BJ (cell line): ENCODE measurements at places on chromosomes 12 and 14.

- no peak for DNase-seq
These were observed 10.7 kb downstream of the TCTN2 start for GRCh38 chr12:123681605-123682004.

GRCh38 chr14:69685716-69686115 is 74.3 kb downstream of the SUSD6 start:
- DNase-seq, result no peak

- DNase-seq, result no peak
These were observed 142.1 kb downstream of the SLC16A7 start for GRCh38 chr12:59737725-59738463.

DNA sequence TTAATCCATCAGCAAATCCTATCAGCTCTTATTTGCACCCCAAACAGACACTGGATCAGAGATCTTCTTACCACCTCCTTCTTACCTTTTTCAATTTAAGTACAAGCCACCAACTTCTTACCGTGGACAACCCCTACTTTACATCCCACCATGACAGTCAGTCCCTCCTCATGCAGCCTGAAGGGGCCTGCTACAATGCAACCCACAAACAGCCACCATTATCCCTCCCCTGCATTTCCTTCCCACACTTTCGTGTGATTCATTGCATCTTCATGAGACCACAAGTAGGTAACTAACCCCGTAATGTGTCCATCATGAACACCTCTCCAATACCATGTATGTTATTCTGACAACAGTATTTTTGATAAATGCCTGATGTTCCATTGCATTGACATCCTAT is 108.6 kb downstream of the BCL11B start:
- no peak for DNase-seq

DNA sequence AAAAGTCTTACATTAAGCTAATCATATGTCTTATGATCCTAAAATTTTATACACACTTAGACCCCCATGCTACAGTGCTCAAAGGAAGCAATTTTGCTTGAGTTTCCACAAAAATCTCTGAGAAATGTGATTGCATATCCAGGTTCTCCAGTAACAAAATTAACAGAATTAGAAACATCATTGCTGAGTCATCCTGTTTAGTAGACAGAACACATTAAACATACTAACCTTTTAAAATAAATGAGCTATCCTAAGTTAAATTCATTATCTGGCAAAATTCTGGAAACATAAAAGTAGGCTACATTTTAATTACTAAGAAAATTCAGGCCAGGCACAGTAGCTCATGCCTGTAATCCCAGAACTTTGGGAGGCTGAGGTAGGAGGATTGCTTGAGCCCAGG is 94.7 kb downstream of the DENND5B start:
- no peak for DNase-seq

DNA sequence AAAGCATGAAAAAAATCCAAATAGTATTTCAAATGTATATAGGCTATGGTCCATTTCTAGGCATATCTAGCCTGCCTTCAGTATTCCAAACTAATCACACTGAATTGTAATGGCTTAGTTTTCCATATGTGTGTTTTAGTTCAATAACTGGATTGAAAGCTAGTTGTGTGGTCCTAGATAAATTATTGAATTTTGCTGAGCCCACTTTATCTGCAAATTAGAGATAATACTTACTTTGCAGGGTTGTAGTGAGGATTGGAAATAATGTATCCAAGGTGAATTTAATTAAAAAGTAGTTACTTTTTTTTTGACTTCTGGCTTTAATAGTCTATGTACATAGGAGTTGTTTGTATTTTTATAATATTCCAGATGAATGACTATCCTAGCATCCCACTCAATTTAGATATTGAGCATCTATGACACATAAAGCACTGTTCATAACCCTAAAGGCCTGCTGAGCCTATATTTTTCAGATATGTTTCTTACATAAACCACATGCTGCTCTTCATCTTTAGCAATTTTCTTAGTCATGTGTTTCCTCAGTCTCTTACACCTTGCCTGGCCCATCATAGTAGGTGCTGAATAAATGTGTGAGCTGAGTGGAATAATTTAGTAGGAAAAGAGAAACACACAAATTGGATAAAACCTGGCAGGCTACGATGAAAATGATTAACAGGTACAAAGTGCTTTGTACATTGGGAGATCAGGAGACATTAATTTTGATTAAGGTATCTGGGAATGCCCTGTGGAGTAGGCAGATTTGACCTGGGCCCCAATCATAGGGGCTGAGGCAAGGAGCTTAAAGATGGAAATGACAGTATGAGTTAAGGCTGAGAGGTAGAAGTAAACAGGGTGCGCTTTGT is 1.1 kb upstream of the ATP23 start:
- DNase-seq, result no peak

DNA sequence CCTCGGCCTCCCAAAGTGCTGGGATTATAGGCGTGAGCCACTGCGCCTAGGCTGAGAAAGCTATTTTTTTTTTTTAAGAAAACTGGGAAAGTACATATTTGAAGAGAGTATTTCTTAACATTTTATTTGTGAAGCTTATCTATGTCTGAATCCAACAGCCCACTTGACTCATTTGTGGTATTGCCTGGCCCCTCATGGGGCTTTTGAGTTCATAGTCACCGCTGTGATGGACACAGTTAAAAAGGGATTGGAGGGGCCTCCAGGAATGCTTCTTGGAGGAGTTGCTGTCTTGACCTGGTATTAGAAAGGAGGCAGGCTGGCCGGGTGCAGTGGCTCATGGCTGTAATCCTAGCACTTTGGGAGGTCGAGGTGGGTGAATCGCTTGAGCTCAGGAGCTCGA is 26.5 kb downstream of the BCL7A start:
- DNase-seq, result no peak

DNA sequence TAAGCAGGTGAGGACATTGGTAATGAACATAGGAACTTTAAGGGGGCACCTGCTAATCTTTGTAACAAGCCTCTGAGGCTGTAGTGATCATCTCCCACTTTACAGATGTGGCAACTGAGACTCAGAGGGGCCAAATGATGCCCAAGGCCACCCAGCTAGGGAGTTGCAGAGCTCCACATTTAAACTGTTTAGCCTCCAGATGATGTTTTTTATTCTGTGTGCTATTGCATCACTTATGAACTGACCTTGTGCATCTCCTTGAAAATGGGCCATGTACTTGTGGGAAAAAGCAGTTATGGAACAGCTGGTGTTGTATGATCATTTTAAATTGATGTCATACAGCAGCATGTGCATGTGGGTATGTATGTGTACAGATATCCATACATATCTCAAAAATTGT is 41.4 kb downstream of the TPCN1 start:
- DNase-seq, result no peak

DNA sequence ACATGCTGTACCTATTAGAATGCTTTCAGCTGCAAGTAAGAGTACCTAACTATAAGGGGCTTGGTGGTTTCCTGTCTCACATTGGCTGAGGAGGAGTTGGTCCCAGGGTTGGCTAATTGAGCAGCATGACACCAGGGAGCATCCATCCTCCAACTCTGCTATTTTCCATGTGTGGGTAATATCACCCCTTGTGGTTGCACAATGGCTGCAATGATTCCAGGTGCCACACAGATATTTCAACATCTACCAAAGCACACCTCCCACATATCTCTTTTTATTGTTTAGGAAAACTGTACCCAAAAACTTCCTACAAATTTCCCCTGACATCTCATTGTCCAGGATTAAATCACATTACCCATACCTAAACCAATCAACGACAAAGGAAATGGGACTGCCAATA is 118.0 kb upstream of the EEA1 start:
- no peak for DNase-seq

DNA sequence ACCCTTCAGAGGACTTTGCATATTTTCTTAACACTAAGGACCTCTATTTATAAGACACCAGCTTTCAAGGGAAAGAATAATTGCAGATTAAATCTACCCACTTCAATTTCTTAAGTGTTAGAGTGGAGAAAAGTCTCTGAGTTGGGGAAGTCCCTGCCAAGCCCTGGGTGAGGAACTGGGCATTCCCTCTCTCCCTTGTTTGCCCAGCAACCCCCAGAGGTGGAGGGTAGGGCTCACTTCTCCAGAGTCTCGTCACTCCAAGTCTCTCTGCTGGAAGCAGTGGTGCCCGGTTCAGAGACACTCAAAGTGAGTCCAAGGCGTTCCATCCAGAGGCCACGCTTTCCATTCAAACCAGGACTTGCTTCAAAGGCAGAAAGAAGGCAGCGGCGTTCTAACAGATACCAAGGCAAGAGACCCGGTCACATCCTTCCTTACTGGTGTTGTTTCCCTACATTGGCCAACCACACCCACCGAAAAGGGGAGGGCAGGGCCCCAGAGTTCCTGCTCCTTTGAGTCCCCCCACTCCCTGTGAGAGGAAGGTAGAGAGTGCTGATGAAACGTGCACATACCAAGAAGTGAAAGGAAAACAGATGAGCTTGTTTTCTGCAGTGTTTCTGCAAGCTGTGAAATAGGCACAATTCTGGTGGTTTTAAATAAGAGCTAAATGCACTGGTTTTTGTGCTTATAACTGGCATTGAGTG is 6.1 kb upstream of the BDKRB2 start:
- DNase-seq, result no peak

DNA sequence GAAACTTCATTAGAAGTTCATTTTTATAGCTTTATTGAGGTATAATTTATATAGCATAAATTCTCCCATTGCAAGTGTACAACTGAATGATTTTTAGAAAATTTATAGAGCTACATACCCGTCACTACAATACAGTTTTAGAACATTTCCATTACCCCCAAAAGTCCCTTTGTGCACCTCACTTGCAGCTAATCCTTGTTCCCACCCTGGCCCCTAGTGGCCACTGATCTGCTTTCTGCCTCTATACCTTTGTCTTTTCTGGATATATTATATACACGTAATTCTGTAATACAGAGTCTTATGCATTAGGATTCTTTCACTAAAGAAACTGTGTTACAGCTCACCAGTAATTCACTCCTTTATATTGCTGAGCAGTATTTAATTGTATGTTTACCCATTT is 145.1 kb upstream of the DIO2 start:
- no peak for DNase-seq

GRCh38 chr14:51118993-51119392 is 24.1 kb upstream of the TRIM9 start:
- DNase-seq, result no peak

- DNase-seq, result no peak
These were observed 14.3 kb upstream of the RIC8B start for GRCh38 chr12:106760184-106760531.

DNA sequence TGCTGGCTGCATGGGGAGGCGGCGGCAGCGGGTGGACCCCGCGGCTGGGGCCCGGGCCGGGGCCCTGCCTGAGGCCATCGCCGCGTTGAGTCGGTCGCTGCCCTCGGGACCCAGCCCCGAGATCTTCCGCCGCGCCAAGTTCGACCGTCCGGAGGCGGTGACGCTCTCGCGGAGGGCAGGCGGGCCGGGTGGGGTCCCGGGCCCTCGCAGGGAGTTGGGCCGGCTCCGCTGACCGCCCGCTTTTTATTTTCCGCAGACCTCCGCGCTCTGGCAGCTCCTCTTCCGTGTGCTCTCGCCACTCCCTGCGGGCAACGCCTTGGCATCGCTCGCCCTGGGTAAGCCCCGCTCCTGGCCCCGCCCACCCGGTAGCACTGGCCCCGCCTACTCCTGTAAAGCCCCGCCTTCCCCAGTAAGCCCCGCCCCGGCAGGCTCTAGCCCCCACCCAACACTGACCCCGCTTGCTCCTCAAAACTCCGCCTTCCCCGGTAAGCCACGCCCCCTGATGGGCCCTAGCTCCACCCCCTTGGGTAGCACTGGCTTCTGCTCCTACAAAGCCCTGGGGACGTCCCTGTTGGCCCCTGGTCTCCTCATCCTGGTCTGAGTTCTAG is 424 bp downstream of the TEDC1 start:
- no peak for DNase-seq

GRCh38 chr14:67683842-67684241 is 9.4 kb upstream of the VTI1B start:
- DNase-seq, result no peak

- no peak for DNase-seq
These were observed 118.9 kb downstream of the UNC79 start for GRCh38 chr14:93549595-93549994.

DNA sequence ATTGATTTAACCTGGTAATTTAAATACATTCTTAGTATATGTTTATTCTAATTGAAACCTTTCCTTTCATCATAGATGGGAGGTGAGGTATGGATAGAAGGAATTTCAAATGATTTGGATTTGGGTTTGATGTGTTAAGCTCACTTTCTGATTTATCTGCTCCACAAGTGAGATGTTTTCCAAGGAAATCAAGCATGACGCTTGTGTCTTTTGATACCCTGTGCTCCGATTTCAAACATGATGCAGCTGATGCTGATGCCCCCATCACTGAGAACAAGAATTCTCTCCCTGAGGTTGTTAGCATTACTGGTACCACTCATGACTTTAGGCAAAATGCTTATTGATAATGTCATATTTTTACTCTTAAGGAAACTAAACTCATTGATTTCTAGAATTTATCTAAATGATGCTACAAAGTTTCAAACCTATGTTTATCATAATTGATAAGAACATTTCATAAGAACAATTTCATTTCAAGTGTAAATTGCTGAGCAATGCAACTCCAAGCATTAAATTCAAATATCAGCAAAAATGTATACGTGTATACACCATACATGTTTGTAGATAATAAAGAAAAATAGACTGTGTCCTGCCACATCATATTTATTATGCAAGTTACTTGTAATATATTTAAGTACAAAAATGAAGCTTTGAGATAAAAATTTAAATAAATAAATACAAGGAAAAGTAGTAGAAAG is 75.5 kb upstream of the LRIG3 start:
- no peak for DNase-seq

DNA sequence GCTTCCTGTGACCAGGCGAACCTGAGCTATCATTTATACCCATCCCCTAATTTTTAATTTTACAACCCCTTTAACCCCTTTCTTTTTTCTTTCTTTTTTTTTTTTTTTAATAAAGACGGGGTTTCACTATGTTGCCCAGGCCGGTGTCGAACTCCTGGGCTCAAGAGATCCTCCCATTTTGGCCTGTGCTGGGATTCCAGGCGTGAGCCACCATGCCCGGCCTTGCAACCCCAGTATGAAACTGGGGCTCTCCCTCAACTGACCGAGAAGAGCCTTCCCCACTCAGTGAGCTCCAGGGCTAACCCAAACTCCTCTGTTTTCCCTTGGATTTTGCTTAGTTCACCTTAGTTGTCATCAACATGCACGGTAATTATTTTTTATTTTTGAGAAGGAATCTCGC is 992 bp downstream of the CPSF2 start:
- DNase-seq, result no peak

- no peak for DNase-seq
These were observed 132.0 kb upstream of the NOVA1 start for GRCh38 chr14:26729851-26730250.
